Stimulated activated CD8-positive, alpha-beta memory T cell treated with anti-CD3 and anti-CD28 coated beads, Interleukin-4, amount 100 ng/mL, for 1 hour (primary cell): ENCODE measurements at places on chromosomes 3 and 15.
A peak's percentile ranks its signal among the peaks of the same experiment; 100 is the strongest.

DNA sequence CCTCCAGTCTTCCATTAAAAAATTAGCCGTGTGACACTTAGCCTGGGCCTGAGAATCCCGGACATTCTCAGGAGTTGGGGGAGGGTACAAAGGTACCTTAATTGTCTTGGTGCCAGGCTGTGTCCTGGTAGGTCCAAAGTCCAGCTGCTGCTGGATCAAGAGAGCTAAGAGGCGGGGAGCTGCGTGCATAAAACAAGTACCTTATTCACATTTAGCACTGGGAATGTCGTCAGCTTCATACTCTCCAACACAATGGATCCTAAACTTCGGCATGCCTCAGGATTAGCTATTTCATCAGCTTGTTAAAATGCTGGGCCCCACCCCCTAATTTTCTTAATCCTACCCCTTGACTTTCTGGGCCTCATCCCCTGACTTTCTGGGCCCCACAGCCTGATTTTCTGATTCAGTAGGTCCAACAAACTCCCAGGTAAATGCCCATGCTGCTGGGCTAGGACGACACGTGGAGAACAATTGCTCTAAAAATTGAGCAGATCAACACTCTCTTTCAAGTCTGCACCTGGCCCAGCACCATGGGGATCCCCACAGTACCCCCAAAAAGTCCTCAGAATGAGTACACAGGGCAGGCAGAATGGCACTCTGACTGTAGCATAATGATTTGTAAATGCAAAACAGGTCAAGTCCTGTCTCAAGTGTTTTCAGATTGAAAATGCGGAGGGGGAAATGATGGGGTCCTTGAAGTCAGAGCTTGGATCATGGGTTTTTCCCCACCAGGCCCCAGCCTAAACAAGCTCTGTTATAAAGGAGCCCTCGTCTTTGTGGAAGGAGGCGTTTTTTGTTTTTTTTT, 5.6 kb upstream of the AEN start:
- DNase-seq = no peak

DNA sequence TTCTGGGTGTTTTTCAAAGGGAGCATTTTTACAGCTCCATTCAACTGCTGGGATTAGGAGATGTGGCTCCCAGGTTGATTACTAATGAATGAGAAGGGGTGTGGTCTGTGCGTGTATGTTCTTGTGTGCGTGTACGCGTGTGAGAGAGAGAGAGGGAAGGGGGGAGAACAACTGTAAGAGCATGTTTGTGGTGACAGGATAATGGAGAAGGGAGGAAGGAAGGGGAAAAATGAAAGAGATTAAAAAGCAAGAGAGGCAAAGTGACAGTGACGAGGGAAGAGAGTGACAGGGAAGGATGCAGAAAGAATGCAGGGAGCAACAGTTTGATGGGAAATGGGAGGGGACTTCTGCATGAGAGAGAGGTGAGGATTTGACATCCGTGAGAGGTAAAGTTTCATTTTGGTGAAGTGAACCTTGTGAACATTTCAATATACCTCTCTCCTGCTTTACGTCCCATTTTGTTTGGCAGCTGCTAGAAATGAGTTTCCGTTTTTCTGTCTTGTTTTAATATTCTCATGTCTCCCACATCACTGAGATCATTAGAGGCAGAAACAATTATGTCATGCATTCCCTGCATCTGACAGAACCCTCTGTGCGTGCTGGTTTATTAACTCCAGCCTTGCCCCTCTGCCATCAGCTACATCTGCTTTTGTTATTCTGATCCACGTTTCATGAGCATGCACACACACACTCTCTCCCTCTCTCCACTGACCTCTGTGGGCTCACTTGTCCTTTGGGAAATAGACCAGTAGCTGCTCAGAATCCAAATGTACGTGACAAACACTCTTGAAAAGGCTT, 161.6 kb downstream of the GAP43 start:
- no peak for DNase-seq

DNA sequence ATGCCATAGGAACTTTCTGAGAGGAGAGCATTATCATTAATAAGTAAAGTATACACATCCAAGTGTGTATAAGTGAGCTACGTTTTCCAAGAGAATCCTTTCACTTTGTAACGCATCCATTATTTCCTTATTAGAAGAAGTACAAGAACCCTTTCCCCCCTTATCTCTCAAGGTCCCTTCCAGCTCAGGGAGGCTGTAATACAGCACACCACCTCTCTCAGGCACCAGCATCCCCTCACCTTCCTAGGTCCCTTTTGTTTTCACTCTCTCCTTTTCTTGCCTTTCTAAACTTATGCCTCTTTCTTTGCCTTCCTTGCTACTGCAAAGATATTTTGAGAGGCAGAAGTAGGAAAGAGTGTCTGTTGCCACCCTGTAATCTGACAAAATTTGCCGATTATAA, 446.0 kb downstream of the GRM7 start:
- DNase-seq = no peak

- no peak for DNase-seq
Measured at GRCh38 chr3:161848376-161848775, 351.8 kb downstream of the OTOL1 start.

DNA sequence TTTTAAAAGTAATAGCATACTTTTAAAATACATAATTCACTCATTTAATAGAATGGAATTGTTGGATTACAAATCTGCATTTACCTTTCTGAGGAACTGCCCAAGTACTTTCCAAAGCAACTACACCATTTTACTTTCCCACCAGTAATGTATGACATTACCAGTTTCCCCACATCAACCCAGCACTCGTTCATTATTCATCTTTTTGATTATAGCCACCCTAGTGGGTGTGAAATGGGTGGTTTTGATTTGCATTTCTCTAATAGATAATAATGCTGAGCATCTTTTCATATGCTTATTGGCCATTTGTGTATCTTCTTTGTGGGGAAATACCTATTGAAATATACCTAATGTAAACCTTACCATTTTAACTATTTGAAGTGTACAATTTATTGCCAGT, 18.0 kb upstream of the EBLN2 start:
- DNase-seq = no peak

DNA sequence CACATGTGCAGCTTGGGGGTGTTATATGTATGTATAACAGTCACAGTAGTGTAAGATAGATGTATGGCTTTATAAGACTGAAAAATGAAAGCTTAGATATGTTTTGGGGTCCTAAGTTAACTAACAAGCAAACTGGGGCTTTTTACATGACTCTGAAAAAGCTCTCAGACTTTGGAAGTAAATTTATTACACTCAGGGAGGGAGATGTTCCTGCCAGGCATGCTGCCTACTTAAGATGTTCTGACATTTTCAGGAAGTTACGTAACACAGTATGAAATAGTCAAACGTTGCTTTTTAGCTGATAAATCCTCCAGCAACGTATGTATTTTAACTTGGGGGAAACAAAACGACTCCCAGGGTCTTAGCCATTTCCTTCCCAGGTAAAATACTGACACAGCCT, 1.7 kb upstream of the IFT57 start:
- no peak for DNase-seq

GRCh38 chr3:7238565-7239295, 377.8 kb downstream of the GRM7 start:
- DNase-seq = no peak

DNA sequence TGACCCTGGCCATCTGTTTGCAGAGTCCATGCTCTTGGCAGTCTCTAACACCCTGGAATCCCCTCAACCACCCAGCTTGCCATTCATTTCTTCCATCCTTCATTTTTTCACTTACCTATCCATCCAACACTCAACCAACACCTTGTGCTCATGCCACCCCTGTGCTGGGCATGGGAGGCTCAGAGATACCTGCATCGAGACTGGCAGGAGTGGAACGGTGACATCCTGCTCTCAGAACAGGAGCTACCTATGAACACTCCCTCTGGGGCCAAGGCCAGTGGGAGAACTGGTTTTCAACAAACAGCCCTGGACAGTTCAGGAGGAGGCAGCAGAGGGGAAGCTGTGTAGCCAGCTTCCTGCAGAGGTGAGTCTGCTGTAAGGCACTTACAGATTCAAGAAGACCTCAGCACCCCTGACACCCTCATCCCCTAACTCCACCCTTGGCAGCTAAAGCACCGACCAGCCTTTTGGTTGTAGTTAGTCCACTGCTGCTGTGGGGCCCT, 19.5 kb upstream of the ATP2B2 start:
- no peak for DNase-seq

DNA sequence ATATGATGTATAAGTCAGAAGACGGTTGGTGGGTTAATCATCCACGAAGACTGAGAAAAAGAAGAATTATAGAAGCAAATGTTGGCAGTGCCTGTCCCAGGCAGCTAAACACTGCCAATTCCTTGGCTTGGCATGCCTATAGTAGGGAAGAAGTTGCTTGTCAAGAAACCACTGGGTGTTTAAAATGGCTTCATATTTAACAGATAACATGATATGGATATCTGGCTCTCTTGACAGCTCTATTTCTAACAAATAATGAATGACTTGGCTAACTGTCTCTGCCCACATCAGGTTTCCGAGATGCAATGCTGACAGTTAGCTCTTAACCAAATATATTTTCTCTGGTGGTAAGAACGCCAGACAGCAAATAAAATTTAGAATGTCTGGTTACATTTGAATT, 341.7 kb upstream of the KCNMB2 start:
- no peak for DNase-seq

GRCh38 chr3:191123946-191124345, 75.1 kb upstream of the OSTN start:
- DNase-seq = no peak

- DNase-seq = no peak
Measured at GRCh38 chr3:56357266-56357665, 111.0 kb downstream of the ERC2 start.

- no peak for DNase-seq
Measured at GRCh38 chr15:99324082-99324620, 72.9 kb downstream of the LRRC28 start.

GRCh38 chr3:155747946-155748290, 3.0 kb upstream of the PLCH1 start:
- no peak for DNase-seq

DNA sequence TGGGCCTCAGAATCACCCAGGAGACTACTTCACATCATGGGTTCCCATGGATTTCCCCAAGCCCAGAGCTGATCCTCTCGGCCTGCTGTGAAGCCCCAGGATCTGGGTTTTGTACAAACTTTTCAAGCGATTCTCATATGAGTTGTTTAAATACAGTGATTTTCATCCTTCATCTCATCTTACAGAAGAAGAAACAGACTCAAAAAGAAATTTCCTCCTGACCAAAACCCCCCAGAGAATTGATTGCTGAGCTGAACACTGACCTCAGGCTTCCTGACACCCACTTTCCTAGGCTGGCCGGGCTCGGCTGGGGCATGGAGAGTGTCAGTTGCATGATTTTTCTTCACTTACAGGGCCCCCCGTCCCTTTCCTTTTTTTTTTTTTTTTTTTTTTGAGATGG, 60.3 kb downstream of the BDH1 start:
- DNase-seq = no peak

DNA sequence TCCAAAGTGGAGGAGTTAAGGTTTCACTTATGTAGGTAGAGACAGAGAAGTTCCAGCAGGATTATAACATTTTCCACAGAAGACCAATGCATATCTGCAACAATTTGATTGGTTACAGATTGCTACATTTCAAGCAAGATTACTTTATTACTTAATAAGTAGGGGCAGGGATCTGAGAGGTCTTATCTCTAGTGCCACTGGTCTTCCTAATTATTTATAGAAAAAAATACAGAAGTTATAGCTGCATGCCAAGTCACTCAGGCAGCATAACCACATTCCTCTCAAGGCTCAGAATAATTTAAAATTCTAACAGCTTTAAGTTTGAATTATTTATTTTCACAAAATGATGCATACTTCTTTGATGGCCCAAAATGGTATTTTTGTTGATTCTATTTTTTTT, 30.5 kb downstream of the RAD54L2 start:
- DNase-seq = no peak

GRCh38 chr15:48177766-48178647, at the start of gene MYEF2:
Gene MYEF2 (minus strand): TSS chr15:48178295. CDS start chr15:48178237, 58 bp downstream.
- peak; percentile 34 for DNase-seq

DNA sequence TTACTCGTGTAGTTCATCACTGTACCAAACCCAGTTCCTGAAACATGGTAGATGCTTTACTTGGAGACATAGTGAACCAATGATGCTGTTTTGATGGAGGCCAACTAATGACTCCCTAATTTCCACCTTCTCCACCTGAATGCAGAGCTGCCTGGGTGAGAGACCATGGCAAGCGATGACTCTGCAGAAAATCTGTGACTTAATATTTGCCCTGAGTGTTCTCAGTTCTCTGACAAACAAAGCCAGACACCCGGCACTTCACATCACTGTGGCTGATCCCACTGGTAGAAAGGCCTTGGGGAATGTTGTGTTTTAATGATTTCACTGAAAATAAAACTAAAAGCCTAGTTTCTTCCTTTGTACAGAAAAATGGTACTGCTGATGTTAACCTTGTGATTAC, 39.5 kb upstream of the UBE3A start:
- no peak for DNase-seq

DNA sequence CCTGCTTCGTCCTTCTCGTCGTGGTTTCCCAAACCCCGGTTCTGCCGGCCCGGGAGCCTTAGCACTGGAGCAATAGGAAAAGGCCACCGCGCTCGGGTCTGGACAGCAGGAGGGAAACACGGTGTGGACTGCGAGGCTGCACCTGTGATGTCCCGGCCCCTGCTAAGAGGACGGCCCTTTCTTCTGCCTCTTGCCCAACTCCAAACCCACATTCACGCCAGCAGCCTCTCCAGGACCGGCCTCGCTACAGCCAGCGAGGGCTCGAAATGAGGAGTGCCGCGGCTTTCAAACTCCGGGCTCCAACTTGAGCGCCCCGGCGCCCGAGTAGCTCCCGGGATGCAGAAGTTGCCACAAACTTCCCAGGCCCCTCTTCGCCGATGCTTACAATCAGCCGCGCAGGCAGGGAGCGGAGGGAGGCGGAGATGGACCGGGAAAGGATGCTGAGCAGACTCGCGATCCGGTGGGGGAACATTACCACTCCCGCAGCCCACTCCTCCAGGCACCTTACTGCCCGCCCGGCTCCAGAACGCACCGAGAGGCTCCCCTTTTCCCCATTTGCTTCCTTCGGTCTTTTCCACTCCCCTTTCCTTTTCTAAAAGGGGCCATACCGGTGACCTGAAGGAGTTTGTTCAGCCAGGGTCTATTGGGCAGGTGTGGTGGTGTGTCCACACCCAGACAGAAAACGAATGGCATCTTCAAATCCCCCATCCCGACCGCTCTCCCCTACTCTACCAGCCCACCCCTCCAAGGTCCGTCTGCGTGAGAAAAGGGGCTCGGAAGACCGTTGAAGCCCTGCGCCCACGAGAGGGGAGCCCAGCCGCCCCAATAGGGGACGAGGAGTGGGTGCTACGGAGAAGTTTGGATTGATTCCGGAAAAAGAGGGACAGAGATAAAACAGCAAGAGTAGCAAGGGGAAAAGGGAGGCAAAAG, 18.8 kb upstream of the SATB1 start:
- peak; percentile 3 for DNase-seq

GRCh38 chr15:77025083-77025901, 30.4 kb downstream of the PSTPIP1 start:
- no peak for DNase-seq

- DNase-seq = no peak
Measured at GRCh38 chr3:194532591-194532990, 45.8 kb upstream of the ATP13A3 start.
